ENCODE measurements at places on chromosomes 11 and 22.

DNA sequence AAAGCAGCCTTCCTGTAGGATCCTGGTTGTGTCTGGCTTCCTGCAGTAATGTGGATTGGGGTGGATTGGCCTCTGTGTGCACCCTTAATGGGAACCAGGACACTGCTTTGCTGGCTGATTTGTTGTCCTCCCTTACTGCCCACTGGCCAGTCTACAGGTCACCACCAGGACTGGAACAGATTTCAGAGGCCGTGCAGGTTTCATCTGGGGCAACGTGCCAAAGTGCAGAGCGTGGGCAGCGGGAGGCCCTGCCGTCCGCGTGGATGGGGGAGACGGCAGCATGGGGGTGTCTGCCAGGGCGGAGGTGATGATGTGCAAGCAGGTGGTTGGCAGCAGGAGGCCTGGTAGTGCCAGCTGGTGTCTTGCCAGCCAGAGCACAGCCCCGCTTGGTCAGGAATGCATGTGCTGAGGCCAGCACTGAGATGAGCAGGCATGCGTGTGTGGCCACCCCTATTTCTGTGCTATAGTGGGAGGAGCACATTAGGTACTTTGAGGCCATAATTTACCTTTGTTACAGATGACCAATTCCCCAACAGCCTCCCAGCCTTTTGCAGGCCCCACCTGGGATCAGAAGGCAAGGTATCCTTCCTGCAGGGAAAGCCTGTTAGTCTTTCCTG lies 24.3 kb downstream of the BCR start:
- no peak for DNase-seq

- DNase-seq, result no peak
Observed at GRCh38 chr11:128047026-128047425, 540.3 kb downstream of the ETS1 start.

DNA sequence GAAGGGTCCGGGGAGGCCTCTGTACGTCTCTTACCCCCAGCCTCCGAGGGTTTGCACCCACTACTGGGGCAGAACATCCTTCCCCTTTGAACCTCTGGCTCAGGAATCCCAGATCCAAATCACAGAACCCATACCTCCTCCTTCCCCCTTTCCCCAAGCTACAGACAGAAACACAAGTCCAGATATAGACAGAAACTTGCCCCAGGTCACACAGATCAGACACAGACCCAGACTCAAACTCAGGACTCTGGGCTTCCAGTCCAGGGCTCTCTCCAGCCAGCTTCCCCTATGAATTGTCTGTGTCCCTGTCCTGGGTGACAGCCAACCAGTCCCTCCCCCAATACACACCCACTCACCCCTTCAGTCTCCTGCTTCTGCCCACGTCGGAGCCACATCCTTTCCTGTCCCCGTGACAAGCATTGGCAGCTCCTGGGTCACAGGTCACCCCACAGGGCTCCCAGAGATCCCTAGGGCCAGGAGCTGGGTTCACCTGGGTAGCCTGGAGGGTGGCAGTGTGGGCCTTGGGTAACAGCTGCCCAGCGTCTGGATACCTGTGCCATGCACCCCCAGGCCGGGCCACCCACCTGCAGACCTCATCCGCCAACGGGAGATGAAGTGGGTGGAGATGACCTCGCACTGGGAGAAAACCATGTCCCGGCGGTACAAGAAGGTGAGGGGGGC lies 772 bp downstream of the TBC1D10C start:
- no peak for DNase-seq

DNA sequence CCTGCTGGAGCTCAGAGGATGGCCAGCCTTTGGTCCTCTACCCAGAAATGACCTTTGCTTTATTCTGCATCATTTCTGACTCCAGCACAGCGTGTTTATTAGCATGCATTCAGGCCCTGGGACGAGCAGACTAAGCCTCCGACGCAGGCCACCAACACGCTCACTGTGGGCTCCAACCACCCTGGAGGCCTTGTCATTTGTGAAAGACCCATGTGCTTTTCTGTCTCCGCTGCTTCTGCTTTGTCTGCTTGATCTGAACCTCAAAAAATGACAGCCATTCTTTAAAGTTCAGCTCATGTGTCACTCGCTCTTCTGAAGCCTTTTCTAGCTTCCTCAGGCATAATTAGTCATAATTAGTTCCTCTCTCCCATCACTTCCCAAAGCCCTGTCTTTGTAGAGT lies 109.1 kb upstream of the TIMP3 start:
- no peak for DNase-seq

- no peak for DNase-seq
Observed at GRCh38 chr22:19404676-19405075, 26.9 kb downstream of the HIRA start.

- DNase-seq, result no peak
Observed at GRCh38 chr11:93169950-93170561, 27.7 kb downstream of the SLC36A4 start.

- DNase-seq, result no peak
Observed at GRCh38 chr11:29527391-29527936, 489.4 kb downstream of the KCNA4 start.

DNA sequence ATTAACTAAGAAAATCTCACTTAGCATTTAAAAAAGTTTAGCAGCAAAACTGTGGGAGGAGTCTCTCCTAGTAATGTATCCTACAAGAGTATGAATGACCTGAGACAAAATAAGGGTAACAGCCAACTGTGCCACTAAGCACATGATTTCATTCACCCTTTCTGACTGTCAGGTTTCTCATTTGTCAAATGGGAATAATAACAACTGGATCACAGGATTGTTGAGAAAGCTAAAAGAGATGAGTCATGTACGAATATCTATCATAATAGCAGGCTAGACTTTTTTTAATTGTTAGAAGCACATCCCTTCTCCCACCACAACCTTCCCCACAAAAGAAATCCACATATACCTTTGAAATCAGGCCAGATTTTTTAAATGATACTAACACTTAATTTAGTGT lies 39.5 kb downstream of the MTMR2 start:
- no peak for DNase-seq

DNA sequence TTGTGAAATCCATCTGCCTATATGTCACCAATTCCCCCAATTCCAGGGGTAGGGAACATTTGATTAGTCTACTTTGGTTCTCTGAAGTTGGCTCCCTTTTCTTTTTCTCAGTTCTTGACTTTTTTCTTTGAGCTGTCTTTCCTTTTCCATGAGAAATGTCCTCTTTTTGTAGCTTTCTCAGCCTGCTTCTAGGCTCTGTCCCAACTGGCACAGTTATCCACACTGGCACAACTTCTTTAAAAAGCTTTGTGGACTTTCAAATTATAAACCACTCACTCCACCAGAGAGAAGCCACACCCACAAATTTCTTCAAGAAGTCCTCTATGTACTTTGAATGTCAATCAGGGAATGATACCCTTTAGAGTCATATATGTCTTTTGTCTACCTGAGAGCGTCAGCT lies 100.5 kb downstream of the TTC17 start:
- no peak for DNase-seq

DNA sequence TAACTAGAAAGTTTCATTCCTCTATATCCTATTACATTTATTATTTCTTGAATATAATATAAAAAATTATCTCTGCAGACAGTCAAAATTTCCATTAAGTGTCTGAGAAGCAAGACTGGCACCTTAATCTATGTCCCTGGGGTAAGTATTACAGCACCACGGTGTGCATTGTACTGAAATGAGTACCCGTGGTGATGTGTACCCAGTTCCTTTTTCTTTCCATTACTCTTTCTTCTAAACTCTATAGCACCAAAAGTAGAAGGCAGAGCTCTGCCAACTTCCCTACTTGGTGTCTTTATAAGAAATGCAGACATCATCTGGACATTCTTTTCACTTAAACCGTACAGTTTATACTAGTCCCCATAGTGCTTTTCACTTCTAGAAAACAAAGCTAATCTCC lies 161.7 kb downstream of the GUCY1A2 start:
- DNase-seq, result no peak

- no peak for DNase-seq
Observed at GRCh38 chr11:129260750-129261149, 68.6 kb upstream of the ARHGAP32 start.

GRCh38 chr11:2369320-2369719 lies 7.8 kb upstream of the CD81 start:
- DNase-seq, result no peak

- no peak for DNase-seq
Observed at GRCh38 chr11:64553554-64554201, 37.3 kb upstream of the SLC22A12 start.

DNA sequence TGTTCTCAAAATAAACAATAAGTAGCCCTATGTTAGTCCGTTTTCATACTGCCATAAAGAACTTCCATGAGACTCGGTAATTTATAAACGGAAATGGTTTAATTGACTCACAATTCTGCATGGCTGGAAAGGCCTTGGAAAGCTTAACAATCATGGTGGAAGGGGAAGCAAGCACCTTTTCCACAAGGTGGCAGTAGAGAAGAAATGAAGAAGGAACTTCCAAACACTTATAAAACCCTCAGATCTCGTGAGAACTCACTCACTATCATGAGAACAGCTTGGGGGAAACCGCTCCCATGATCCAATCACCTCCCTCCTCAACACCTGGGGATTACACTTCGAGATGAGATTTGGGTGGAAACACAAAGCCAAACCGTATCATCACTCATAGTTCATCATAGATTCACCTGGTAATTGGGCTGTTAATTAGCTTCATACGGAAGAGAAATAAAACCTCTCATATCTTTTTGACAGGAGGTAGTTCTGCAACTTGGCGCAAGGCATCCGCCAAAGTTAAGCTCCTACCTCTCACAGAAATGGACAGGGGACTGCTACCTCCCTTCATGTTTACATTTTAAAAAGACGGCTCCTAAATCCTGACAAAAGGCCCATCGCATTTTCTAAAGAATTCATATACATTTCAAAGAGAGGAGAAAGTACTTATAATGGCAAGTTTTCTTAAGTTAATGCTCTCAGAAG lies 49.0 kb downstream of the MUC15 start:
- DNase-seq, result no peak

DNA sequence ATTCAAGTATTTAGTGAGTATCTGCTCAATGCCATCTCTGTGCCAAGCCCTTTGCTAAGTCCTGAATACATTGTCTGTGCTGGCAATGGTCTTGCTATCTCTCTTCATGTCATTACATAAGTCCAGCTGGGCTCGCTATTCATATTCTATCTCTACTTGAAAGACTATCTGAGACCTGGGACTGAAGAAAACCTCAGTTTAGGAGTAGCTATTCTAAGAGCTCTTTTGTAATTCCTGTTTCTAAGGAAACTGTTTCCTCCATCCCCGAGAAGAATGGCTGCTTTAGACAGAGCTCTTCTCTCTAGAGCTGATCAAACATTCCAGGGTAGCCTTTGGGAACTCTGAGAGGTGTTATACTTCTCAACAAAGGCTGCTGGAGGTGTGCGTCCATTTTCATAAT lies 33.0 kb downstream of the SLC17A6 start:
- DNase-seq, result no peak

DNA sequence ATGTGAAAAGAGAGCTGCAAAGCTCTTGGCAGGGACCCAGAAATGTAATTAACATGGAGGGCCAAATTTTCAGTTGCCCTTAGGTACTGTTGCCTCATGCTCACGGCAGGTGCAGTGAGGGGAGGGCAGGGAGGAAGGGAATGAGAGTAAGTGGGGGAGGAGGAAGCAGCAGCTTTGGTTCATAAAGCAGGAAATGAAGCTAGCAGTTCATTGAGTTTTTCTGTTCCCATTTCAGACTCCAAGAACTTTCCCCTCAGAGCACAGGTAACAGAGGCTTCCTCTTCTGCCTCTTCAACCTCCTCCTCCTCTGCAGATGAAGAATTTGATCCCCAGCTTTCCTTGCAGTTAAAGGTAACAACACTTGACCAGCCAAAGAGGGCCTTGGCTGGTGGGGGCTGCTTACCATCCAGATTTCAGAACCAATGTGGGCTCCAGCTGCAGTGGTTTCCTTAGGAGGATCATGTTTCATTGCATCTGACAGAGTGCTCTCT lies 57.9 kb upstream of the PARVA start:
- DNase-seq, result no peak
